Kidney glomerular epithelial cell (primary cell): ENCODE measurements at places on chromosomes 7 and 10.

DNA sequence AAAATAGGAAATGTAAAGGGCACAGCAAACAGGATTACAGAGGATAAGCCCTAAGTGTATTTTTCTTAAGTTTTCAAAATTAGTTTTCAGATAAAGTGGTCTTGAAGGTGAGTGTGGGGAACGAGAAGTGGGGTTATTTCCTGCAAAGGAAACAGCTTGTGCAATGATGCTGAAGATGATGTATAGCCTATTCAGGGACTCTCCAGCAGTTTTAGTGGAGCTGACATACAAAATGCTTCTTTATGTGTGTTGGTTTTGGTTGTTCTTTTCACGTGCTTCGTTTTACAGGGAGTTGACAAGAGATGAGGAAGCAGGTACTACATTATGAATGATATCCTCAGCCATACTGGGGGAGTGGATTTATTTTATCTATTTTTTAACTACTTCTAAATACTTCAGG lies 20.5 kb downstream of the CASD1 start:
- DNase-seq, result no peak

DNA sequence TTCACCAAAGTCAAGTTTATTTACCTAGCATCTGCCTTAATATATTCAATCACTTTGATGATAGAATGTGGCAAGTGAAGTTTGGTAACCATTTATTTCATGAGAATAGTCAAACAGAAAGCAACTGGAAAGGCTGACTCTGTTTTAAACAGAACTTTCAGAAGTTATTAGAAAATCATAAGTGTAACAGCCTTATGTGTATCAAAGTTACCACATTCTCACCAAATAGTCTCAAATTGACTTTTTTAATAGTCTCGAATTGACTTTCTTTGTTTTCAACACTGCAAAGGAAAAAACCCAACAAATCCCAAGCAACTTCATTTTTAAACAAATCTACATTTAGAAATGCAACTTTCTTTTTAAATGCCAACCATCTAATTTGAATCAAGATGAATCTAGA lies 29.5 kb downstream of the NAMPT start:
- no peak for DNase-seq

GRCh38 chr10:73306171-73306708 lies 52.4 kb downstream of the CFAP70 start:
- no peak for DNase-seq

- DNase-seq, result no peak
Measured at GRCh38 chr10:77548671-77549070, 88.9 kb downstream of the KCNMA1 start.

GRCh38 chr7:127619681-127620405 lies 1.9 kb upstream of the PAX4 start:
- DNase-seq, result no peak

- peak; percentile 27 for DNase-seq
Measured at GRCh38 chr10:29642990-29643389, 8.2 kb upstream of the SVIL start.

DNA sequence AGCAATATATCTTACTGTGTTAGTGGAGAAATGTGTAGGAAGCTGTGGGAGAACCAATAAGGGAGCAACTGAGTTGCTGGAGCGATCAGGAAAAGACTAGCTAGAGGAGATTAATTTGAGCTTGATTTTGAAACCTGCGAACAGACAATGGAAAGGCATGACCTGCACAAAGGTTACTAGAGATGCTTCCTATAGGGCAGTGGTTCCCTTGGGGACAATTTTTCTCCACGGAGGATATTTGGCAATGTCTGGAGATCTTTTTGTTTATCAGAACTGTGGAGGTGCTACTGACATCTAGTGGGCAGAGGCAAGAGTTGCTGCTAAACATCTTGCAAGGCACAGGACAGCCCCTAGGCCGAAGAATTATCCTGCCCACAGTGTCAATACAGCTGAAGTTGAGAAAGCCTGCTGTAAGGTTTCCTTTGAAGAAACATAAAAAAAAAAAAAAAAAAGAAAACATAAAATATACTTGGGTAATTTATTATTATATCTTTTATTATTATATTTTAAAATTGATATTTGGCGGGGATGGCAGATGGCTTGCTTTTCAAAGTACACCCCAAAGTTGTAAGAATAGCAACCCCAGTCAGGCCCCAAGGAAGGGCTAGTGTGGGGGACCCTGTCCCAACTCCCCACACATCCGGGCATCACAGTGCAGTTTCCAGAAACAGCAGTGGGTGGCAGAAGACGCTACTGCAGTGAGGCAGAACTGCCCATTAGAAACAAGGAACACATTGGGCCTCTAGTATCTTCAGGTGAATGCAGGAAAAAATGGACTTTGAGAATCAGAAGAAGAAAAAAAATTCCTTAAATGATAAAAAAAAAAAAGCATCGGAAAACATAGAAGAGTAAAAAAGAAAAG lies 481.6 kb downstream of the SH2D4B start:
- peak; percentile 44 for DNase-seq

GRCh38 chr10:84191106-84191505 lies 3.2 kb upstream of the CDHR1 start:
- DNase-seq, result no peak

- no peak for DNase-seq
Measured at GRCh38 chr7:48438206-48438605, 266.9 kb downstream of the ABCA13 start.

DNA sequence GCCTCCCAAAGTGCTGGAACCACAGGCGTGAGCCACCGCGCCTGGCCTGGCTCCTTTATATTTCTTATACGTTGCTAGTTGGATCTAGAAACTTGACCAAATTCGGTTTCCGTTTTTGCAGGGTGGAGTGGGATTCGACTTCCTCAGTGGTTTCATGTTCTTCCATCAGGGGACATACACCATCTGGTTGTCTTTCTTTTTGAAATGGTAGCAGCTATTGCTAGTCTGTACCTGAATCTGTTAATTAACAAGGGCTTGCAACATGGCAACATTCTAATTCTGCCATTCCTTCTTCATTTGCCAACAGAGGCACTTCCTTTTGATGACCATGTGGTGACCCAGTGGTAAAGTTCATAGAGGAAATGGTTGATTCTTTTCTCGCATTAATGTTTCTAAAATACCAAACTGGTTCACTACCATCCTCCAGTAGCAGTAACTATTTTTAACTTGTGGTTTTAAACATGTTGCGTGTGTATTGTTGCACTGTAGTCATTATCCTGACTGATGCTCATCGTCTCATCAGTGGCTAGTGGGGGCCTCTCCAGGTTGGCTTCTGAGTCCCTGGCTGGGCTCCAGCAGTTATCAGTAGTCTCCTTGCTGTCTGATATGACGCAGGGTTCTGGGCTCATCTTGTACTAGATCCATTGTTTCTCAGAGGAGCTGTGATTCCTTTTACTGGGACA lies 159.2 kb downstream of the RGS10 start:
- no peak for DNase-seq

- no peak for DNase-seq
Measured at GRCh38 chr10:67696029-67696428, at the start of gene CTNNA3. TSS of gene CTNNA3 (minus strand) at chr10:67696195.

- no peak for DNase-seq
Measured at GRCh38 chr10:117553815-117554172, 11.2 kb downstream of the EMX2 start.

GRCh38 chr10:52678611-52679010 lies 94.0 kb downstream of the MBL2 start:
- no peak for DNase-seq

DNA sequence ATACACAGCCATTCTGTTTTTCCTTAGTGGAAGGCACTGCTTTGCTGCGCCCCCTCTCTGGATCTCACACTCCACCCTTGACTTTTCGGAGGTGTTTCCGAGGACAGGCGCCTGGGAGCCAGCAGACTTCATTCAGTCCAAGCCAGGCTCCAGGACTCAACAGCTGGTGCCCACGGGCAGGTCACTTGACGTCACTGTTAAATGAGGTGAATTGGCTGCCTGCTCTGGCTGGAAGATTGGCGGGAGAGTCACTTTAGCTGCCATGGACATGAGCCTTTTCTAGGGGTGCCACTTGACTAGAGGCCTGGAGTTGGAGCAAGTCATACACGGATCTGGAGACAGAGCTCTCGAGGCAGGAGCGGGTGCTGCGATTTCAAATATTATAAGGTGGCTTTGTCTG lies 3.2 kb downstream of the HTRA1 start:
- DNase-seq, result no peak

- no peak for DNase-seq
Measured at GRCh38 chr10:68572151-68572550, 12.0 kb downstream of the TET1 start.

- DNase-seq, result no peak
Measured at GRCh38 chr7:84123965-84124547, 70.5 kb downstream of the SEMA3A start.

GRCh38 chr7:71868797-71869196 lies 543.3 kb downstream of the CALN1 start:
- DNase-seq, result no peak

- no peak for DNase-seq
Measured at GRCh38 chr7:132469264-132469663, 107.0 kb downstream of the PLXNA4 start.

DNA sequence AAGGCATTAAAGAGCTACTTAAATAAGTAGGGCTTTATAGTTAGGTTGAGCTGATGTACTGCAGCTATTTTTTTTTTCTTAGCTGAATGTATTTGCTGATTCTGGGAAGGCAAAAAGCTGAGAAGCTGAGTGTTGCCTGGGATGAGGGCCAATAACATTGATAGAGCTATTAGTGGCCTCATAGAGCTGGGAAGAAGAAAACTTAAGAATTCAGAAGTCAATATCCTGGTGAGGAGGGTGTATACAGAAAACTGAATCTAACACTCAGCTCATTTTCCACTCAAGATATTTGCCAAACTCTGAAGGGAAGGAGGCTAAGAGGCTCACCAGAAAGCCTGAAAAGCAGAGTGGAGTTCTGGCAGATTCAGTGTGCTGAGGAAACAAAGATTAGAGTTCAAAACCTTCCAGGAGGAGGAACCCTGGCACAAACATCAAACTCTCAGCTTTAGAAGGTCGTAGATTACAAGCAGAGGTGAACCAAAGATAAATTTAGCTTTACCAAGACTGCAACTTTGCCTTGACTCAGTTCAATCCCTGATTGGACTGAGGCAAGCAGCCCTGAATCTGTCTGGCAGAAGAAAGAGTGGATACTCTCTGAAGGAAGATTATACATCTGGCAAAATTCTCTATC lies 11.3 kb downstream of the PPP1R3C start:
- DNase-seq, result no peak

DNA sequence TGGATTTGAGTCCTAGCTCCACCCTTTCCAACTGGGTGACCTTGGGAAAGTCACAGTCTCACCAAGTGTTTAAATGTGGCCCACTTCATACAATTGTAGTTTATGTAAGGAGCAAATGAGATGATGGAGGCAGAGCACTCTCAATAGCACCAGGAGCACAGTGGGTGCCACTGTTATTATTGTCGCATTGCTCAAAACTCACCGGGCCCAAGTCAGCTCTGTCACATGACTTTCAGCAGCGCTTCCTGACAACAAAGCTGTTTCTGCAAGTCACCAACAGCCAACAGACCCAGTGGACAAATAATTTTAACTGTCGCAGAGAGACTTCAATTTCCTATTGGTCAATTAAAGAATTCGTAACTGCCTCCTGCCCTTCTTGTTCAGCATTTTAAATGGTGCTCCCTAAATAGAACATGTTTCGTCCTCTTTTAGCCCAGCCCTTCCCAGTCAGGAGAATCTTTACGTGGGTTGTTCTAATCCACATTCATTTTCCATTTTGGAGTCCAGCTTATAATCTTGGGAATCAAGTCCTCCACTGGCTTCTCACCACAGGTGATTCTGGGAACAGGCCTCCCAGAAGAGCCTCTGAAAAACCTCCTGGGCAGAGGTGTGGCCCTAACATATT lies 415.6 kb upstream of the NPVF start:
- DNase-seq, result no peak

GRCh38 chr10:132058793-132059759 lies 6.7 kb upstream of the JAKMIP3 start:
- DNase-seq, result no peak

- peak; percentile 27 for DNase-seq
Measured at GRCh38 chr7:93327006-93327633, 95.0 kb downstream of the VPS50 start.

DNA sequence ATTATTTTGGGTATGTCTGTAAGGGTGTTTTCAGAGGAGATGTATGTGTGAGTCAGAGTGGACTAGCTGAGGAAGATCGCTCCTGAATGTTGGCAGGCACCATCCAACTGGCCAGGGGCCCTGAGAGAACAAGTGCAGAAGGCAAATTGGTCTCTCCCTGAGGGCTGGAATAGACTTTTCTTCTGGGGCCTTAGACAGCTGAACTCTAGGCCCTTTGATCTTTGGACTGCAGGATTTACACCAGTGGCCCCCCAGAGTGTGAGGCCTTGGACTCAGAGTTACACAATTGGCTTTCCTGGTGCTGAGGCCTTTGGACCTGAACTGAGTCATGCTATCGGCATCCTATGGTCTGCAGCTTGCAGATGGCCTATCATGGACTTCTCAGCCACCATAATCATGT lies 217.2 kb downstream of the REEP3 start:
- DNase-seq, result no peak

GRCh38 chr7:132298790-132299189 lies 277.5 kb downstream of the PLXNA4 start:
- DNase-seq, result peak; percentile 5

DNA sequence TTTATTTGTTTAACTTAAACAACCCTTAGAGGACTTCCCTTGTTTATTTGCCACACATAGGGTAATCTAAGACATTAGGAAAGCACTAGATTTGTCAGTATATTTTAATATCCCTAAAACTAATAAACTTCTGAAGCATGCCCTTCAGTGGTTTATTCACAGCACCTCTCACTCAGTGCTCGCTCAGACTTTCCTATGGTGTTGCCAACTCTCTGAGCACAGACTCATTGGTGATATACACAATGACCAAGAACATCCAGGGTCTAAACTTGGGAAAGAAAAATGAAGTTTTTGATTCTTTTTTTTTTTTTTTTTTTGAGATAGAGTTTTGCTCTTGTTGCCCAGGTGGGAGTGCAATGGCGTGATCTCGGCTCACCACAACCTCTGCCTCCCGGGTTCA lies 82.2 kb downstream of the RAB11FIP2 start:
- DNase-seq, result no peak

DNA sequence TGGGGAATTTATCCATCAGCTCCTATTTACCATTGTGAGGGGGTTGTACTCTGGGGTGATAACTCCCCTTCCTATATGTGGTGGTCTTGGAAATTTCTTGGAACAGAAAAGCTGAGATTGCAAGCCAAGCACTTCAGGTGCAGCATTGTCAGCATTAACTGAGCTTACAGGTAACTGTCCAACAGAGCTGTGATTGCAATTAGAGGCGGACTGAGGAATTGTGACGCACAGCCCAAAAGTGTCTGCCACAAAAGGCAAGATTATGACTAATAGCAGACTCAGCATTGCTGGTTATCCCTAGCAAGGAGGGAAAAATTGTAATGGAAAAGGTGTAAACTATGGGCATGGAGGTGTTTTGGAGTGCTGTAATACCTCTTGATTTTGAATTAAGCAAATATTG lies 126.1 kb upstream of the AGR3 start:
- no peak for DNase-seq

GRCh38 chr7:128427289-128427891 lies 17.6 kb upstream of the IMPDH1 start:
- peak; percentile 58 for DNase-seq

DNA sequence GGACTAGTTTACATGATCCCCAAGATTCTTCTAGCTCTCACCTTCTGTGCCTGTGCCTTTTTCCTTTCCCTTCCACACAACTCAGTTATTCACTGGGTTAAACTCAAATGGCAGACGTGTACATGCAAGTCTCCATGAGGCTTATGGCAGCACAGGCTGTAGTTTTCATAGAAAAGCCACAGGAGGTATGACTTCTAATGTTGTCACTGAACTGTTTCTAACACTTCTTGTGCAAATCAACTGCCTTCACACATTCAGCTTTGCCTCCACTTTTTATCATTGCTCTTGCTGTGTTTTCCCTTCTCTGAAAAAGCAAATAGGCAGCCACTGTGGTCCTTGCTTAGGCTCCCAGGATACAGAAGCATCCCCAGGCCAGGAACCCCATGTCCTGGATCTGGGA lies 5.3 kb upstream of the GIMAP5 start:
- no peak for DNase-seq
